Substantia nigra (tissue), 51 donors: ENCODE measurements at places on chromosomes 5 and 9.

DNA sequence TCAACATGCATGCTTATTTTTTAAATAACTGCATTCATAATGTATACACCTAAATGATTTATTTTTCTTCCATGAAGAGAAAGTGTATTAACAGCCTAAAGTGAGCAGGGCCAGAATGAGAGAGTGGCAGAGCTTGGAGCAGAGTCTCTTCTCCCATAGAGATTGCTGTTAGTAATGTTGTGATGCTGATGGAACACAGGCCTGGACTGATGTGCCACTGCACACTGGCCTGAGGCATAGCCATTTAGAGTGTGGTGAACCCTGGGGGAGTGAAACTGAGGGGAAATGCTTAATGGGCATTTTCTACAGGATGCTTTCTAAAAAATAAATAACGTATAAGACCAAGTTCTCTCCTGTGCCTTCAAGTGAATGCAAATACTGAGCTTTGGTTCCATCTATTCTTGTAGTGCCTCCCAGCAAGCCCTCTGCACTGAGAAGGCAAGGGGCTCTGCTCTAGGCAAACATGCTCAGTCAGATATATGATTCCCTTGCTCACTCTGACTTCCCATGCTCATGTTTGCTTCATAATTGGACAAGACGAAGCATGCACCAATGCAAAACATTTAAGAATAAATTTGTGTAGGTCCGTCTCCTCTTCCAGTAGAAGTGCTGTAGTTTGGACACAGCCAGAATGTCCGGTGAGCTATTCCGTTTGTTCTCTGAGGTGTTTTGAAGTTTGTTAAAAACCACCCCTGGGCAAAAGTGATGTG is 185.7 kb downstream of the PBX3 start:
- DNase-seq = no peak

- no peak for DNase-seq
Observed at GRCh38 chr5:3175416-3175815, 420.2 kb upstream of the IRX1 start.

GRCh38 chr9:131824953-131825495 is 85.1 kb upstream of the RAPGEF1 start:
- DNase-seq = no peak

- no peak for DNase-seq
Observed at GRCh38 chr9:125505988-125506438, 201.0 kb downstream of the MAPKAP1 start.

GRCh38 chr5:107602896-107603295 is 67.8 kb downstream of the EFNA5 start:
- DNase-seq = no peak

DNA sequence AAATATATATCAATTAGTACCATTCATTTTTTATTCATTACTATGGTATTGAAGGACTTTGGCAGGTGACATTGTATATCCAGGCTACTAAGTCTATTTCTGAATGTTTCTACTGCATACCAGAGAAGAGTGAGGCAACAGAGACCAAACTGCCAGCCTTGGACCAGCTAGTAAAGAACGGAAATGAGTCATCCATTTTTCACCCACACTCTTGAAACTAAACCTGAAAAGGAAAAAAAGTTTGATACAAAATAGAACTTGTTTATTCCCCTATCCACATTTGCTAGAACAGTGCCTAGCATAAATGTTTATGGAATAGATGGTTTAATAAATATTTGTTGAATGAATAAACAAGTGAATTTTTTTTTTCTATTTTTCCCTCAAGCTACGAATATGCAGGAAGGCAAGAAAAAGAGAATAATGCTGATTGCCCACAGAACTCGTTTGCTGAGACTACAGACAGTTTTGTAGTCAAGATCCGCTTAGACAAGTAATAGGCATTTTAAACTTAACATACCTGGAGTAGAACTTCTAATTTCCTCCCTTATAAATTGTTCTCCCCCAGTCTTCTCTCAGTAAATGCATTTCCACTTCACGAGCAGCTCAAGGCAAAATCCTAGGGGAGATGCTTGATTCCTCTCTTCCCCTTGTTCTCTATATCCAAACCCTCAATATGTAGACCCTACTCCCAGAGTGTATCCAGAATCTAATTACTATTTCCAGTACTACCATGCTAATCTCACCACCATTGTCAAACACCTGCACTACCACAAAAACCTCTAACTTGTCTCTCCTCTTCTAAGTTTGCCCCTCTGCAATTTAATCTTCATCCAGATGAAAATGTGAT is 146.2 kb upstream of the RASA1 start:
- DNase-seq = no peak

DNA sequence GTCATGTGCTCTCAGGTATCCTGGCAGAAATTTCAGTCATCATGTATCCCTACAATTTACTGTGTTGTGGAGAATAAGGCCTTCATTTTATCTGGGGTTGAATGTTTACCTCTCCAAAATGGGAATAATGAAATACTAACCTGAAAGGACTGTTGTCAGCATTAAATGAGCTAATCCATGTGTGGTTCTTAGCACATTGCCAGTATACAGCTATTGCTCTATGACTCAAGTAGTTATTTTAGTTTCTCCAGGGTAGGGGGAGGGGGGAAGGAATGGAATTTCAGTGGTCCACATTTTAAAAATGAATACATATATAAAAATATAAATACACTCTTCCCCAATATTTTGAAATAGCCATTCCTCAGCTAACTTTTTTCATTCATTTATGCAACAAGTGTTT is 3.5 kb downstream of the PAM start:
- DNase-seq = no peak

- no peak for DNase-seq
Observed at GRCh38 chr5:53871050-53871449, 310.6 kb downstream of the NDUFS4 start.

DNA sequence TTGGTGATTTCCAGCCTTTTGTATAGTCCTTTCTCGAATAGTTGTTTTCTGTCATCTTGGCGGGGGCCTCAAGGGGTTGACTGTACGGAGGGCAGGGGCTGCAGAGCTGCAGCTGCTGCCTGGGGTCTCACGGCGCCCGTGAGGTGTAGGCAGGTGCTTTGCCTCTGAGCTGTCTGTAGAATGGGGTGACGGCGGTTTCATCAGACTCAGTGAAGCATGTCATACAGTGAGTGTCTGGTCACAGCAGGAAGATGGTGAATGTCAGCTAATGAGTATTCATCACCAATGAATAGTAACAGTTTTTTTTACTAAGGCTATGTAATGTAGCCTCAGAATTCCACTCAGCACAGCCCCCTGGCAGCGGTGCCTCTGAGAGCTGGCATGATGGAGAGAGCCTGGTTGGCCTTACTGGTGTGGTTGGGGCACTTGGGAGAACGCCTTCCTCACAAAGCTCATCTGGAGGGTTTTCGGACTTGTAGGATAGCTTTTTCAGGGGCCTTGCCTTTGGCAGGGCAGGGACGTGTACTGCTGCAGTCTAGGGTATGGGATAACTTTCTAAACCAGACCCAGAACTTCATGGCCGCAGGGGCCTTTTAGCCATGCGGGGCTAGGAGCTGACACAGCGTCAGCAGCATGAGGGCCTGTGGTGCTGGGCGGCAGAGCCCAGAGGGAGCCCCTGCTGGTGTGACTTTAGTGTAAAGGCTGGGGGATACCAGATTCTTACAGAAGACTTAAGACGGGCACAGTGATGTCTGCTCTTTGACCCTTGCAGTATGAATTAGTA is 15.0 kb downstream of the TENT4A start:
- DNase-seq = no peak

GRCh38 chr5:138645778-138646575 is 70.8 kb upstream of the HSPA9 start:
- no peak for DNase-seq

DNA sequence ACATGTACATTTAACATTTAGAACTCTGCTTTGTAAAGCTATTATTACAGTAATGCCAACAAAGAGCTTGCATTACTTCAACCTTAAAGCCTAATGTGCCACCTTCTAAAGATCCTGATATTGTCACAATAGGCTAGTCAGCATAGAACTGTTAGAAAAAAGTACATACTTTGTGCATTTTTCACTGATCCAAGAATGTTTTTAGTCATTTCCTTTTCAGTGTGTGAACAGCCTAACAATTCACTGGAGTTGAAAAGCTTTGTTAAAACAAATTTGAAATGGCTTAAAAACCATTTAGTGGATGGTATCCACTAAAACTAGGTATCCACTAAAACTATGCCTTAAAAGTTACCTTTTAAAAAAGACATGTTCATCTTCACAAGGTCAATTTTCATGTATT is 4.5 kb downstream of the RPS6 start:
- no peak for DNase-seq

DNA sequence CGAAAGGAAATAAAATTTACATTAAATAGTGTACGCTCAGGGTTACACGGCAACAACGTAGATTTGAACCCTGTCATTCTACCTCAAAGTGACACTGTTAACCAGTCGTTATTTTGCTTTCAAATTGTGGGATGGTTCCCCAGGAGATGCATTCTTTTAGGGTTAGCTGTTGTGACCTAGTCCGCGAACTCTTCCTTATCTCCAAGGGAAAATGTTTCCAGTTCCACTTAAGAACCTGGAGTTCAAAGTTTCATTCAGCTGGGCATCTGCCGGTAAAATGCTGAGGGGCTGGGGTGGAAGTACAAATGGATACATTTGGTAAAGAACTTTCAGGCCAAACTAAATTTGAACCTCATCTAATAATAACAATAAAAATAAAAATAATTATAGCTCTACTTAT is 264.6 kb downstream of the NR3C1 start:
- no peak for DNase-seq

- DNase-seq = no peak
Observed at GRCh38 chr5:931570-932145, 39.0 kb downstream of the TRIP13 start.

DNA sequence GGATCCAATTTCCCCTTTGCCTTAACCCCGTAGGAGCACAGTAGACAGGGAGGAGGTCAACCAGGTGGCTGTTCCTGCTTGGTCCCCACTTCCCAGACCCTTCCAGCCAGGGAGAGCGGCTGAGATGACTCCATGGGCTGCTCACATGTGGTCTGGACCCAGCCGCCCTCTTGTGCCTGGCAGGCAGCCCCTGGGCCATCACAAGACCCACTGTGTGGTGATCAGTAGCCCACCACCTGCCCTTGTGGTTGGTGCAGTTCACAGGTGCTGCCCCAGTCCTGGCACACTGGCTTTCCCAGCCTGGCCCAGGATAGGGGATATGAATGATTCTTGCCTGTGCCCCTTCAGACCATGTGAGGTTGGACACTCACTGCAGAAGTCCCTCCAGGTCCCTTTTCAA is 1556.7 kb downstream of the FOXD4L5 start:
- no peak for DNase-seq

- DNase-seq = no peak
Observed at GRCh38 chr5:73499187-73499586, 945 bp downstream of the BTF3 start.

DNA sequence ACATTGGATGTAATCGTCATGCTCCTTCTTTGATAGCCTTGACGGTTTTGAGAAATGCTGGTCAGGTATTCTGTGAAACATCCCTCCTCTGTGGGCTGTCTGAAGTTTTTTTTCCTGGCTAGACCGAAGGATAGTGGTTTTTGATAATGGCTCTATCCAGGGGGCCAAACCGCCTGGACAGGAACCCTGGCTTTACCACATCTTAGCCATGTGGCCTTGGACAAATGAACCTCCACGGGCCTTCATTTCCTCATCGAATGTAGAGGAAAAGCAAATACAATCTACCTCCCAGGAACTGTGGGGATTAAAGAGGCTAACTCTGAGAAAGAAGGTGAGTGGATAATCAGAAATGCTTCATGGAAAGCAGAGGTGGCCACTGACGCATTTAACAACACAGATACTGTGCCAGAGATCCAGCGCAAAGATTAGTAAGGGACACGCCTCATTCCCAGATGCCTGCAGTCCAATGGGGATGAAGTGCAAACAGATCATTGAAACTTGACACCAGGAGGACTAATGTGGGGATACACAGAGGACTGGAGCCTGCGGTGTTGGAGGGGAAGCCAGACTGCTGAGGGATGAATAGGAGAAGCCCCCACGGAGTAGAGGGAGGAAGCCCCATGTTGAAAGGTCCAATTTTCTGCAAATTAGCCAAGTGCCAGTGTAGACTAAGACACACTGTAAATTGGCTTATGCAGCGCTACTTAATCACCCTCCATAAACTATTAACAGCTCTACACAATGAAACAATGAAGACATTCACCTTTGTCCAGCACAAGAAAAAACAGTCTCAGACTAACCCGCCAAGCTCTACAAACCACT is 41.6 kb downstream of the MYO10 start:
- DNase-seq = no peak

DNA sequence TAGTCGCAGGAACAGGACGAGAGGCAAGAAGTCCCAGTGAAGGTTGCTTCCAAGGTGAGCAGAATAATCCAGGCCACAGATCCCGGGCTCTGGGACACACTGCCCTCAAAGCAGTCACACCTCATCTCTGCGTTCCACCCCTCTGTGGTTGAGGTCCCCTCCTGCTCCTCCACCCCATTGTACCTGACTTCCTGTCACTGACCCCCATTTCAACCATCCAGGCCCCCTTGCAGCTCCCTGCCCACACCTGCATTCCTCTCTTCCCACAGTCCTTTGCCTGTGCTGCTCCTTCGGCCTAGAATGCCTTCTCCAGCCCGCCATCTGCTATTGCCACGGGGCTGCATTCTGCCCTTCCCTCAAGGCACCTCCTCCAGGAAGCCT is 73.5 kb downstream of the PAX5 start:
- no peak for DNase-seq

- no peak for DNase-seq
Observed at GRCh38 chr5:113209498-113209897, 225.3 kb downstream of the TSSK1B start.

DNA sequence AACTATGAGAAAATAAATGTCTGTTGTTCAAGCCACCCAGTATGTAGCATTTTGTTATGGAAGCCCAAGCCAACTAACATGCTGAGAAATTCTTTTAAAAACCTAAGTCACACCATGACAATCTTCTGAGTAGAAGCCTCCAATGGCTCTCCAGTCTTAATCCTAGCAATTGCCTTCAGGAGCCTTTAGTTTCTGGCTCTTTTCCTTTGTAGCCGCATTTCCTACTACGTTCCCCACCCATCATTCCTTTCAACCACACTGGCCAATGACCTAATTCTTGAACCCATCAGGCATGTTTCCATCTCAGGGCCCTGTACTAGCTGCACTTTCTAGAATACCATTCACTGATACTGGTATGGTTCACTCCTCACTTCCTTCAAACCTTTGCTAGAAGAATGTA is 2.1 kb upstream of the MRPS30 start:
- no peak for DNase-seq

- no peak for DNase-seq
Observed at GRCh38 chr9:74948937-74949336, 3.8 kb downstream of the C9orf40 start.

GRCh38 chr9:93245437-93245970 is 61.6 kb downstream of the WNK2 start:
- DNase-seq = no peak
